ENCODE measurements at places on chromosomes 2 and 18. TPM values are rescaled to one million over a fixed set of nuclear protein-coding genes. Genes with fewer than 3 reads are reported as not detected.

GRCh38 chr2:129491308-129491707 is 488.2 kb upstream of the RAB6C start:
- no peak for DNase-seq

GRCh38 chr18:49966090-49966489 is 152.8 kb upstream of the ACAA2 start:
- no peak for DNase-seq

GRCh38 chr2:208024091-208024490 is 1.2 kb downstream of the PLEKHM3 start:
- DNase-seq, result no peak

- DNase-seq, result no peak
Measured at GRCh38 chr2:112881217-112881985, 29.6 kb upstream of the IL37 start.

DNA sequence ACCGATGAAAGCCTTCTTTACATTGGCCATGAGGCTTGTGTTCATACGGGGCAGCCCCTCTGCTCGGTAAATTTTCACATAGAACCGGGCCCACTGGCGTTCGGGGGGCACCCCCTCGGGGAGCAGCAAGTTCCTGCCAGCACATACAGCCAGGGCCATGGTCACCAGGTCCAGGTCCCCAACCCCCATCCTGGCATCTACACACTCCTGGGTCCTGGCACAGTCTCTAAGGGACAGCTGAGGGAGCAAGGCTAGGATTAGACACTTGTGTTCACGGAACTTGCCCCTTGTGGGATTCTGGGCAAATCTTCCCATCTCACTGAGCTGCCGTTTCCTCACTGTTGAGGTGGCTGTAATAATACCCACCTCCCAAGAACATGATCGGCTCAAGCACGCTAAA is 5.6 kb upstream of the OTOF start:
- DNase-seq, result no peak

GRCh38 chr2:134609924-134610513 is 108.8 kb downstream of the TMEM163 start:
- DNase-seq, result peak; percentile 48

- DNase-seq, result peak; percentile 41
Measured at GRCh38 chr2:219207884-219208740, 1.5 kb downstream of the ZFAND2B start.

- DNase-seq, result no peak
Measured at GRCh38 chr2:13034861-13035260, 318.1 kb downstream of the TRIB2 start.

GRCh38 chr2:188079196-188079595 is 212.5 kb upstream of the GULP1 start:
- no peak for DNase-seq

DNA sequence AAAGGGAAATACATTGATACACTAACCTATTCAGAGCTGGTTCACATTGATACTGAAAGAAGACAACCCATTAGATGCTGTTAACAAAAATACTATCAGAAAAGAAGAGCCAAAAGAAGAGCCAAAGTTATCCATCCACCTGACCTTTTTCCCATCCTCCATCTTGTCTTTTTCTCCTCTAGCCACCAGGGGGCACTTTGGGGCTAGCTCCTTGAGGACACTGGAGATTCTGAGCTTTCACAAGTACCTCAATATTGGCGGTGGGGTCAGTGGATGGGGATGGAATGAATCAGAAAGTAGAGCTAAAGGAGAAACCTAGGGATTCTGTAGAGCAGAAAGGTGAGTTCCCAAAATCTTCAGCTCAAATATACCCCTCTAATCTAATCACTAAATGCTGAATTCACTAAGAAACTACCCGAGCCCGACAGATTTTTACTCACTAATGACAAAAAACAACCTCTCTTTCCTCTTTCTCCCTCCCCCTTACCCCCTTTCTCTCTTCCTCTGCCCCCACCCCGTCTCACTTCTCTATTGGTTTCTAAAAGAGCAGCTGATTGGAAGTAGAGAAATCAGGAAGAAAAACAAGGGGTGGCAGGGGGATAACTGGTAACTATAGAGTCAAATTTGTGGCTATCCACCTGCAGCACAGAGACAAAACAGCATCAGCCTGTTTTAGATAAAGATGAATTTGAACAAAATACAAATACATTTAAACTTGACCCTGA is 203.3 kb downstream of the TCF4 start:
- DNase-seq, result no peak

GRCh38 chr2:65057054-65057375 is 799 bp downstream of the CEP68 start:
- no peak for DNase-seq

DNA sequence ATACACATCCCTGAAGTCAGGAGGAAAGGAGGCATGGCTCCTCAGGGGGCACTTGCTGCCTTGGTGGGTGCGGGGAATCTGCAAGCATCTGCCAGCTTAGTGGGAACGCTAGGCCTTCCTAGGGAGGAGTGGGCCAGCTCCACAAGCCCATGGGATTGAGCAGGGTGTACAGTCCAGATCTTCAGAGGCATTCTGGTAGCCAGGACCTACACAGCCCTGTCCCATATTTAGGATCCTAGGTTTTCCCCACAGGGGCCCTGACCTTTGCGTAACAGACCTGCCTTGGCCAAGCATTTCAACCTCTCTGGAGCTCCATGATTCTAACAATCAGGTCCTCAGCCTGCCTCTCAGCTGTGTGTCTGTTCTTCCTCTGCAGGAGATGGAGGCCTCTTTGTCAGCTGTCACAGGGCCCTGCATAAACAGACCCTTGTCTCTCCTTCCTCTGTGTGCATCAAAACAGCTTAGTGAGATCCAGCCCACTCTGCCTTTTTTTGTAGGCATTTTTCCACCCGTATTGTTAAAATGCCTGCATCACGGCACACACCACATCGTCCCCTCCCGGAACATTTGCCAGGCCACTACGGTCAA is 140.2 kb upstream of the NDUFV2 start:
- DNase-seq, result no peak

DNA sequence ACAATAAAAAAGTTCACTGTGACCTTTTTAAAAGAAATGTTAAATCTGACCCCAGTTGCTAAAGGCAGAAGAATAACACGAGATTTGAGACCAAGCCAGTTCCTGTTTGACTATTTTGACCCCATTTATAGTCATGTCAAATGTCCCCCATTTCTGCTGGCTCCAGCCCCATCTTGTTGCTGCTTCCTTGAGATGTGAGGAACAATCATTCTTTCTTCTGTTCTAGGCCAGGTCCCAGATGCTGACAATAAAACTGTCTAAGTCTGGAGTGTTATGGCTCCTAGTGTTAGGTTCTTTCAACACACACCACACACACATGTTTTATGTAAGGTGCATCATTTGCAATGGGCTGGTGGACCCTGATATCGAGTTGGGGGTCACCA is 92.0 kb upstream of the CYP1B1 start:
- no peak for DNase-seq

DNA sequence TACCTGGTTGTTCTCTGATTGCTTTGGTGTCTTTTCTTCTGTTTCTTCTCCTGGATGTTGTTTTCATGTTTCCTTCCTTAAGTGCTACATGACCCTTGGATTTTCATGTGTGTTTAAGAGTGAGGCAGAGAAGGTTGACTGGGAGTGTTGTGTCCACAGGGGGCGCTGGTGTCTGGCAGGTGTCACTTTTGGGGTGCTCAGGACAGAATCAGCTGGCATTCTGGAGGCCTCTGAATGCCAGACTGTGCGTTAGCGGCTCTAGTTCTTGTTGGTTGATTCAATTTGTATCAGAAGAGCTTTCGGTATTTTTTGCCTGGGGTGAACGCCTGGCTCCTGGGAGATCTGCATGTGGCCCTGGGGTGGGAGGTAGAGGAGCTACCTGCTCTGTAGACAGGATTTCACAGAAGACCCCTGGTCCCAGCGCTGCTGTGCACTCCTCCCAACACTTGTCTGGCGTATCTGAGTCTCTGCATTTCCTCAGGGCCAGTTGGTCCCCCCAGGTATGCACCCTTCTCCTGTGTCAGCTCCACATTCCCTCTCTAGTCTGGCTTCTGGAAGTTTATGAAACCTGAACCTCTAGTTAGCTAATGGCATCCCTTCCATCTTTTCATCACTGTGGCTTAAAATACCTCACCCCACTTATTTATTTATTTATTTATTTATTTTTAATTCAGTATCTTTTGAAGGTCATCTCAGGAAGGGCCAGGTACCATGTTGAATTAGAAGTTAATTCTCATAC is 1.1 kb downstream of the GREB1 start:
- no peak for DNase-seq

- DNase-seq, result no peak
Measured at GRCh38 chr2:85711578-85712060, 17.5 kb downstream of the GNLY start.

GRCh38 chr2:182324665-182325064 is 102.2 kb downstream of the PDE1A start:
- no peak for DNase-seq

DNA sequence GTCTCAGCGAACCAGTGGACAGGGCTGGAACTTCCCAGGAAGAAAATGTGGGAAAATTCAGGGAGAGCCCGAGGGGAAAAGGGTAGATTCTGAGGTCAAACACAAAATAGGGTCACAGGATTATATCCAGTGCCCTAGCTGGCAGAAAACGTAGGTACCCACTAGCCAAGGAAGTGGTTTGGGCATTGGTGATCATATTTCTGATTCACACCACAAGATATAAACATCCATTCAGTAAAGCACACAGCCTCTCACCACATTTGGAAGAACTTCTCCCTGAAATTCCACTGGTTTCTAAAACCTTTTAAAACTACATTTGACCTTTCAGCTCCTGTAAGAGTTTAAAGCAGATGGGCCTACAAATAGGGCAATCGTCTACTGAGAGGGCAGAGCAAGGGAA is 186.9 kb downstream of the TTC32 start:
- no peak for DNase-seq

DNA sequence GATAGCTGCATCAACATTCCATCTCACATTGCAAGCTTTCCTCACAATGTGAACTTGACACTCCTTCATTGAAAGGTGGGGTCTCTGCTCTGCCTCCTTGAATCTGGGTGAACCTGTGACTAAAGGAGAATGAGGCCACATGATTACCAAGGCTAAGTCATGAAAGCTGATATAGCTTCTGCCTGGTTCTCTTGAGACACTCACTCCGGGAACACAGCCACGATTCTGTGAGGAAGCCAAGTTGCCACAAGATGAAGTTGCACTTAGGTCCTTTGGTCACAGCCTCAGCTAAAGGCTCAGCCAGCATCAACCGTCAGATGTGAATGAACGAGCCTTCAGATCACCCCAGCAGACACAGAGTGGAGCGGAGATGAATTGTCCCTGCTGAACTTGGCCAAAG is 94.7 kb upstream of the FAM136A start:
- DNase-seq, result no peak

DNA sequence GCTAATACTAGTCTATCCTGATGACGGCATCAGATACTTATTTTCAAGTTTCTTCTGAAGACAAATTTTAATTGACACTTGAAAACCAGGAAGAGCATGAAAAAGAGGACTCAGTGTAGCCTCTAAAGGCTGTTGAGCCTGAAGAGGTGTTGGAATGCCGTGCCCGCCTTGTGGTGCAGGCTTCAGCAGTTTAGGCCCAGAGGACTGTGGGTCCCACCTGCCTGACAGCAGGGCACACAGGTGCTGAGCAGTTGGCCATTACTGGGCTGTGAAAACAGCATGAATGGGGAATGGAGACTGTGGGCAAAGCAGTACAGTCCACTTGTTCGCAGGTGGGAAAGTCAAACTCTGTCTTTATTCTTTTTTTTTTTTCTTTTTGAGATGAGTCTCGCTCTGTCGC is 49.8 kb upstream of the THOC1 start:
- DNase-seq, result no peak

DNA sequence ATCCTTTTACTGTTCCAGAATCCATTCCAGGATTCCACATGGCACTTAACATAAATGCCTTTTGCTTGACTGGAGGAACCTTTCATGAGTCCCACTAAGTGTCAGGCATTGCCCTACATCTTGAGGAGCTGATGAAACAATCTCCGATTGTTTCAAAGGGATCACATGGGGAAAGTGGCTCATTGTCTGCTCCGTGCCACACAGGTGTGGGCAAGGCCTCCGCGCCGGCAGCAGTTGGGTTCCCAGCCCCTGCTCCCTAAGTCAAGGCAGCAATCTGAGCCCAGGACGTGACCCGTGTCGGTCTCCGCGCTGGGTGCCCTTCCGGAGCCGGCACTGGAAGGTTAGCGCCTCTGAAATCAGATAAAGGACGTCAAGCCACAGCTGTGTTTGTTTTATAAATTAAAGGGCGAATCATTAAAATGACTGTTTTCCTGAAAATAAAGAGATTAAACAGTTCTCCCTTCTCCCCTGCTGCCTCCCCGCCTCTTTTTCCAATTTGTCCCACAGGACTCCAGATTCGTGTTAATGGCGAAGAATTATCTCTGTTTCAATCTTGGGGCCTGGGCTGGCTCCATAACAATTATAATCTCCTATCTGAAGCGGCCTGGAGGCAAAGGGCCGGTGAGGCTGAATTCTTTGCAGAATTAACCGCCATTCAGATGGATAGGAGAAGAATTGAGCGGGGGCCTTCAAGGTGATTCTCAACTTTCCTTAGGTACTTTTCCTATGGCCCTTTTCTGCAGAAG is 84.3 kb upstream of the FZD7 start:
- no peak for DNase-seq

The POTEI gene
- total RNA-seq, result 0.27 TPM

The ITGB6 gene
- total RNA-seq, result 0.27 TPM

The CXCR2 gene
- total RNA-seq, result not detected

The UNC80 gene
- total RNA-seq, result 34.8 TPM

The ADRA2B gene
- total RNA-seq, result not detected

The TMEM169 gene
- 18.6 TPM for total RNA-seq

The ITGA4 gene
- total RNA-seq, result 9.1 TPM

The NDUFB3 gene
- total RNA-seq, result 30.6 TPM

The DRC1 gene
- 2.6 TPM for total RNA-seq

The ZNF514 gene
- total RNA-seq, result 33.6 TPM

Measured in cerebellum (tissue), 4 donors.